Right atrium auricular region (tissue), 2 donors: ENCODE measurements at places on chromosomes 6 and 20. TPM values are rescaled to one million over a fixed set of nuclear protein-coding genes. Genes with fewer than 3 reads are reported as not detected.

GRCh38 chr6:31010393-31011060 lies at the start of gene MUC22:
TSS of gene MUC22 (plus strand) at chr6:31010474. CDS start at chr6:31010707, 233 bp downstream.
- H3K27me3 ChIP-seq = no peaks in the 10 kb centered on the region
- no peak within 1 kb of the TSS for H3K27ac ChIP-seq
- H3K36me3 ChIP-seq = no peaks in the 10 kb centered on the region
- peaks cover 4% of the 10 kb centered on the region for H3K4me1 ChIP-seq
- no peak for DNase-seq
- H3K4me3 ChIP-seq = no peak within 1 kb of the TSS

The HLA-DMA gene
- 15.4 TPM for total RNA-seq

DNA sequence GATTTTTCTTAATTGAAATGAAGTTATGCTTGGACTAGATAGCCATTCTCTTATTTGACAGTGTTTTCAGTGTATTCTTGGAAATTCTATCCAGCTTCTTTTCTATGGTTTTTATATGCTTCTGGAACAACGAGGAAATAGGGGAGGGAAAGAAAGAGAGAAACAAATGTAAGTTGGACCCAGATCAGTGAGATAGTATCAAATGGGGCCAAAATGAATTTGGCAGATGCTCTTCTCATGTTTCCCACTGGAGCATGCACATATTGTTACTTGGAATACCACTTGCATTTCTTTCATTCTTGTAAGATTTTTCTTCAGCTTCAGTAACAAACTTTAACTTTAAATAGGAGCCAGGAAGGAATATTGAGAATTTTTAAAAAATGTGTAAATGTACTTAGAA lies 312.3 kb downstream of the PRL start:
- DNase-seq = no peak
- H3K27ac ChIP-seq = no peak overlapping the region
- H3K36me3 ChIP-seq = no peaks in the 10 kb centered on the region
- H3K27me3 ChIP-seq = no peaks in the 10 kb centered on the region

DNA sequence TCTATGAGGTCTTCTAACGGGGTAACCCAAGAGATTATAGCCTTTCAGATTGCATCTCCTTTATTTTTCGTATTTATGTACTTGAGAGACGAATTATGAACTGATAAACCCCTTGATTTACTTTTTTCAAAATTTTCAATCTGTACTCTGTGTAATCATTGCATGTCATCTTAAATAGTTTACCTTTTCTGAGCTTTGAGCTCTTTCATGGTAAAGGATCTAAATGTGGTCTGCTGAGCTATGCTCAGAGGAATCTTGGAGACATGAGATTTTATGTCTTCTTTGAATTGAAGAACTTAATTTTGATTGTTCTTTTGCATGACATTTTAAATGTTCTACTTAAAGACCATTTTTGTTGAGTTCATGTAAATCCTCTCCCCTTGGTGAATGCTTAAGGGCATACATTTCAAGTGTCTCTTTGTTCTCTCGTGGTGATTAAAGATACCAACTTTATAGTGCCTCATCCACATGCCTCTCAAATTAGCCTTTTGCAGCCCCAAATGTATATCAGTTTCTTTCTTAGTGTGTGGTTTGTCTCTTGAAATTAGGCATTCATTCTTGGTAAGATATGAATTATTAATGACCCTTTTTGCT lies 116.3 kb upstream of the SCGN start:
- no peak overlapping the region for H3K27ac ChIP-seq
- no peak for DNase-seq
- H3K36me3 ChIP-seq = peaks cover 10% of the 10 kb centered on the region

DNA sequence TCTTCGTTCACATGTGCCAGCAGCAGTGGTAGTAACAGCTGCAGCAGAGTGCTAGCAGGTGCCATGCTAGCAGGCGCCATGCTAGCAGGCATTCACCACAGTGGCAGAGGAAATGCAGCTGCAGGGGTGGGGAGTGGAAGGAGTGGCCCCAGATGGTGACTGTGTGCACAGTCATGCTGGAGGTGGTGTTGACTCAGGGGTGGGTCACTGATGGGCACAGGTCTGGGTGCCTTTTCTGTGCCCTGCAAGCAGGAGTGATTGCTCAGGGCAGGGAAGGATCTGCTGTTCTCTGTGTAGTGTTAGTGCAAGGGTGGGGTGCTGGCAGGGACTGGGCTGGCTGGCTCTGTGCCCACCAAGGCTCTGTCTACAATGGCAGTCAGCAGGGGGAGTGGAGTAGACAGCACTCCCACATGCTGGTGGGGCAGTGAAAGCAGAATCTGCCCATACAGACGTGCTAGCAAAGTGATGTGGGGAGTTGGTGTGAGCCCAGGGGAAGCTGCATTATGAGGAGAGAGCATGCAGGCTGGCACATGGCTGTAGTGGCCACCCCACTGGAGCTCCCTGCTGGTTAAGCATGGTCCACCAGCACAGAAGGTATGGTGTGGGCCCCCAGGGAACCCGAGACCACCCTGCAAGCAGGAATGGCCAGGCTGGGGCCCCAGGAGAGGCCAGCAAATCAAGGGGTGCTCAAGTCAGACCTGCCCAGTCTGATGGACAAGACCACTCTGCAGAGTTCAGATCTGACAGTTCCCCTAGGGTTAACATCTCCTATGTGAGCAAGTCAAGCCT lies 11.4 kb upstream of the TSPYL4 start:
- H3K27ac ChIP-seq = no peak overlapping the region
- H3K27me3 ChIP-seq = no peaks in the 10 kb centered on the region
- H3K4me3 ChIP-seq = no peak overlapping the region
- H3K36me3 ChIP-seq = no peaks in the 10 kb centered on the region
- DNase-seq = no peak

The SLC25A27 gene
- total RNA-seq = 7.5 TPM

- peak overlapping the region; percentile 74 for H3K27ac ChIP-seq
- peaks cover 12% of the 10 kb centered on the region for H3K4me1 ChIP-seq
- no peaks in the 10 kb centered on the region for H3K27me3 ChIP-seq
- H3K36me3 ChIP-seq = no peaks in the 10 kb centered on the region
- DNase-seq = peak; percentile 75
These were observed 54.8 kb upstream of the SGK1 start for GRCh38 chr6:134372603-134373281.

The OR2J3 gene
- total RNA-seq = not detected

- H3K4me1 ChIP-seq = no peaks in the 10 kb centered on the region
- H3K27ac ChIP-seq = no peak overlapping the region
- H3K27me3 ChIP-seq = no peaks in the 10 kb centered on the region
- no peak overlapping the region for H3K4me3 ChIP-seq
- H3K36me3 ChIP-seq = no peaks in the 10 kb centered on the region
These were observed 108.7 kb downstream of the NCOA3 start for GRCh38 chr20:47610247-47610944.

DNA sequence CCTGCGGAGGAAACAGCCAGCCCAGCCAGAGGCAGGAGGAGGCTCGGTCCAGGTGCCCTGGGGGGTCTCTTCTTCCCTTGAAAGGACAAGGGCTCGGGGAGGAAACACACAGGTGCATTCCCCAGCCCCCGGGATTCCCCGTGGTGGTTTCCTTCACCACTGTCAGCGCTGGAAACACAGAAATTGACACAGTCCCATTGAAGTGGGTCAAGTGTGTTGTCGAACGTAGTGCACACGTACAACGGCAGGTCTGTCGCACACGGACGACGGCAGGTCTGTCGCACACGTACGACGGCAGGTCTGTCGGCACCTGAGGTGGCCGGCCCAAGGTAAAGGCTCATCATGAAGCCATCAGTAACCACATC lies 80.9 kb downstream of the DLL1 start:
- no peaks in the 10 kb centered on the region for H3K36me3 ChIP-seq
- no peak overlapping the region for H3K27ac ChIP-seq
- H3K27me3 ChIP-seq = no peaks in the 10 kb centered on the region
- peak; percentile 7 for DNase-seq
- no peaks in the 10 kb centered on the region for H3K4me1 ChIP-seq

The KIAA1755 gene
- total RNA-seq = 4.2 TPM

The SRMS gene
- not detected for total RNA-seq

The CRYBG1 gene
- total RNA-seq = 1.6 TPM

DNA sequence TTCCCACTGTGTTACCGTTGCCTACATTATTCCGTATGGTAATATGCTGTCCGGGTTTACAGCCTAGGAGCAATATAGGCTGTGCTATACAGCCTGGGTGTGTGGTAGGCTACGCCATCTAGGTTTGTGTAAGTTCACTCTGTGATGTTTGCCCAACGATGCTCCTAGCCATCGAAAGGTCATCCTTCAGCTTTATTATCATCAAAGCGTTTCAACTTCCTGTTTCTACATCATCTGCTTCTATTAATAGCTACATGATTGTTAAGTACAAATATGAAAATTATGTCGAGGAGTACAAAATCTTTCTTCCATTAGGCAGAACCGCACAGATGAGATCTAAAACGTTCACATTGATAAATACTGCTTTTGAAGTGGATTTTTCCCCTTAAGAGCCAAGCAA lies 69.9 kb downstream of the PPP1R14C start:
- no peaks in the 10 kb centered on the region for H3K27me3 ChIP-seq
- H3K27ac ChIP-seq = no peak overlapping the region
- H3K4me3 ChIP-seq = no peak overlapping the region
- no peaks in the 10 kb centered on the region for H3K4me1 ChIP-seq

The TNNC2 gene
- total RNA-seq = not detected

The BNIP5 gene
- total RNA-seq = not detected

GRCh38 chr6:169371344-169372127 lies 117.9 kb upstream of the THBS2 start:
- no peak overlapping the region for H3K4me3 ChIP-seq
- DNase-seq = no peak
- no peak overlapping the region for H3K27ac ChIP-seq
- H3K27me3 ChIP-seq = no peaks in the 10 kb centered on the region
- no peaks in the 10 kb centered on the region for H3K4me1 ChIP-seq
- H3K36me3 ChIP-seq = no peaks in the 10 kb centered on the region

The HLA-DRB5 gene
- 1.7 TPM for total RNA-seq

DNA sequence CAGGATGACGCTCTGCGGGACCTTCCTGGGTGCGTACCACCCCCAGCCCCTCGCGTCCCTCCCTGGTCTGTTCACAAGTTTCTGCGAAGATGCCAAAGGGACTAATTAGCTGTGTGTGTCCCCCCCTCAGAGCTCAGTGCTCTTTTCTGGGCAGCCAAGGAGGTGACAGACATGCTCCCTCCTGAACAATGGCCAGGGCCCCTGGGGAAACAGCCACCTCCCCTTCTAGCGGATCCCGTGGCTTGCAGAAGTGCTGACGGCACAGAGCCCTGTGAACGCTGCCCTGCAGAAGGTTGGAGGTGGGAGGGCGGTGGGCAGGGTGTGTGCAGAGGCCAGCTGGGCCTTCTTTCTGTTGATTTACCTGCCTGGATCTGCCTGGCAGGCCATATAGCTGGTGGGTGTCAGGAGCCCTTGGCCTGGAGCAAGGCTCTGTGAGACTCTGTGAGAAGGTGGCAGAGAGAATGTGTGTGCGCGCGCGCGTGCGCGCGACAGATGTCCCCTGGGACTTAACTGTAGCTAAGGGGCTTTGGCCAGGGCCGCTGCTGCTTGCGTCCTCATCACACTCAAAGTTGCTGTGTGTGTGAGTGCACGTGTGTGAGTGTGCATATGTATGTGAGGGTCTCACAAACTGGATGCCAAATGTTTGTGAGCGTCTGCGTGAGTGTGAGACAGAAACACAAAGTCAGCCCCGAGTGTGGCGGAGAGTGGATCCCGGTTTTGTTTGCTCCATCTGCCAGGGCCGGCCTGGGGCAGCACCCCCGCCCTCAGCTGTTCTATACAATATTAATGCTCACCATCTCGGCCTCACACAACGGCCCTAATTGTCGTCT lies 3.5 kb upstream of the MYT1 start:
- no peaks in the 10 kb centered on the region for H3K36me3 ChIP-seq
- H3K27ac ChIP-seq = no peak overlapping the region
- H3K27me3 ChIP-seq = peaks cover 9% of the 10 kb centered on the region
- no peak overlapping the region for H3K4me3 ChIP-seq

- DNase-seq = no peak
- H3K4me3 ChIP-seq = no peak overlapping the region
- no peak overlapping the region for H3K27ac ChIP-seq
- no peaks in the 10 kb centered on the region for H3K4me1 ChIP-seq
These were observed 22.5 kb upstream of the C6orf58 start for GRCh38 chr6:127554435-127555006.

DNA sequence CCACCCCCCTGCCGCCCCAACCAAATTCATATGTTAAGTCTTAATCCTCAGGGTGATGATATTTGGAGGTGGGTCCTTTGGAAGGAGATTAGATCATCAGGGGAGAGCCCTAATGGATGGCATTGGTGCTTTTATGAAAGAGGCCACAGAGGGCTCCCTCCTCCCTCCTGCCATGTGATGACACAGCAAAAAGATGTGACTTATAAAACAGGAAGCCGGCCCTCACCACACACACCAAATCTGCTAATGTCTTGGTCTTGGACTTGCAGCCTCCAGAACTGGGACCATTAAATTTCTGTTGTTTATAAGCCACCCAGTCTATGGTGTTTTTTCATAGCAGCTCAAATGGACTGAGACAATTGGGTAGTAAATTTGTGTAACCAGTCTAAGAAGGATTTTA lies 176.3 kb downstream of the ADGRG6 start:
- no peaks in the 10 kb centered on the region for H3K36me3 ChIP-seq
- no peak overlapping the region for H3K27ac ChIP-seq
- no peak for DNase-seq
- no peaks in the 10 kb centered on the region for H3K27me3 ChIP-seq

The GSTA3 gene
- not detected for total RNA-seq

DNA sequence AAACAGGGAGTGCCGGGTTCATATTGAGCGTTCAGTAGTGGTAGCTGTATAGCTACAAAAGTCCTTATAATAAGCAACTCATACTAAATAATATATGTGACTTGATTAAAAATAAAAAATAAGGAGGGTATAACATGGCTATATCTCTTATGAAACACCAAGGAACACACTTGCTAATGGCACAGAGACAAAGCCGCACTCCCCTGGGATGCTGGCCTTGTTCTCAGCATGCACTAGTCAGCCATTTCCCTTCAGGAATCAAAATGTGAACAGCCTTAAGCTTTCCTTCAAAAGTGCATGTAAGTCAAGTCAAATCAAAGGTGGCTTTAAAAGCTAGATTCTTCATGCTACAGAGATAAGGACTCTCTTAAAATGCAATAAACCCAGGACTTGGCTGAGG lies 9.4 kb downstream of the HMGCLL1 start:
- DNase-seq = no peak
- H3K4me3 ChIP-seq = no peak overlapping the region
- peak overlapping the region; percentile 73 for H3K27ac ChIP-seq
- H3K27me3 ChIP-seq = no peaks in the 10 kb centered on the region
- H3K36me3 ChIP-seq = no peaks in the 10 kb centered on the region

- no peak for DNase-seq
- no peak overlapping the region for H3K4me3 ChIP-seq
- H3K36me3 ChIP-seq = no peaks in the 10 kb centered on the region
- no peak overlapping the region for H3K27ac ChIP-seq
These were observed 65.6 kb upstream of the HTR1E start for GRCh38 chr6:86871681-86872080.

DNA sequence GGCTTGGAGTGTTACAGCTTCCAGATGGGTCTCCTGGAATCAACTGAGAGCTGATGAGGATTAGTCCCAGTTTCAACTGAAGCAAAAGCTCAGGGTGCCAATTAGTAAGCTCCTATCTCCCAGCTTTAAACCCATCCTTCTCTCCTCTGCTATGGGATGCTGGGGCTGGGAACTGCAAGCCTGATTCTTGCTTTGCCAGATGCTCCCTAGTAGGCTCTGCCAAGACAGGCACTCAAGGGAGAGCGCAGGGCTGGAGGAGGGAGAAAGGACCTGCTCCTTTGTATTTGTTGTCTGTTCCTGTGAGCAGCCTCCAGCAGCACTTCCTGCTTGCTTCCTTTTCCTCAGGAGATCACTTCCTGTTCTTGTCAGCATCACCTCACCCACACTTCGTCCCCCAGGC lies 309.7 kb downstream of the KIF16B start:
- H3K36me3 ChIP-seq = no peaks in the 10 kb centered on the region
- H3K4me3 ChIP-seq = no peak overlapping the region
- H3K27ac ChIP-seq = no peak overlapping the region
- no peaks in the 10 kb centered on the region for H3K4me1 ChIP-seq
- no peak for DNase-seq
